ENCODE measurements at places on chromosomes 4 and X.

- peak; percentile 47 for DNase-seq
Measured at GRCh38 chrX:131812847-131813825, 210.0 kb upstream of the STK26 start.

DNA sequence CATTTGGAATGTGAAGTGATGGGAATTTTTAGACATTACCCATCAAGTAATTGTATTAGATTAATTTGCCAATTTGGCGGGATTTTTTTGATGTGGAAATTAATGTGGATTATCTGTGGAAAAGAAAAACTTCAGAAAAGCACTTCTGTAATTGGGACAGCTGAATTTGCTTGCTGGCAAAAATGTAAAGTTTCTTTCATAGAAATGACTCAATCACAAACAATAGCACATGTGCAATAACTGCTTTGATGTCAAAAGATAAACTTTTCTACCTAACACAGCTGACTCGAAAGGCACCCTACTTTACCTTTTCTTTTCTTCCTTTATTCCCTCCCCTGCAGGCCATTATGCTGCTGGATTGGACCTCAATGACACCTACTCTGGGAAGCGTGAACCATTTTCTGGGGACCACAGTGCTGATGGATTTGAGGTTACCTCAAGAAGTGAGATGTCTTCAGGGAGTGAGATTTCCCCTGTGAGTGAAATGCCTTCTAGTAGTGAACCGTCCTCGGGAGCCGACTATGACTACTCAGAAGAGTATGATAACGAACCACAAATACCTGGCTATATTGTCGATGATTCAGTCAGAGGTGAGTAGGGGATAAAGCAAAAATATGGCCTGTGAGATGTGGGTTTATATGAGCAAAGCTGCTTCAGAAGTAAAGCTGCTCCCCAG, 1.4 kb downstream of the AREG start:
- no peak for DNase-seq

GRCh38 chr4:183600189-183600685, 58.7 kb downstream of the RWDD4 start:
- DNase-seq: no peak

DNA sequence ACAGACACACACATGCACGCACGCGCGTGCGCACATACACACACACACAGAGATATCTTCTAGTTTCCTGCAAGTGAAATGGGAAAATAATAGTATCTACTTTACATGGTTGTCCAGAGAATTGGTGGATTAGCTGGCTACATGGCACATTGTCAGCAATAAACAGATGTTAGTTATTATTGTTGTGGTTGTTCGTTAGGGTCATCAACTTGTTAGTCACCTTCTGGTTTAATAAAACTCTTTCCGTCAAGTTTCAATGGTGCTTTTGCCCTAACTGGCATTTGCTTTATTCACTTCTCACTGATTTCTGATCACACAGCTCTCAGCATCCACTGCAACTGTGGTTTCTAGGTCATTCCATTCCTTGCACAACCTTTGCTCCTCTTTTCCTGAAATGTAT, 25.4 kb upstream of the RASL11B start:
- DNase-seq: no peak

- DNase-seq: no peak
Measured at GRCh38 chr4:151104621-151105020, 5.2 kb downstream of the RPS3A start.

DNA sequence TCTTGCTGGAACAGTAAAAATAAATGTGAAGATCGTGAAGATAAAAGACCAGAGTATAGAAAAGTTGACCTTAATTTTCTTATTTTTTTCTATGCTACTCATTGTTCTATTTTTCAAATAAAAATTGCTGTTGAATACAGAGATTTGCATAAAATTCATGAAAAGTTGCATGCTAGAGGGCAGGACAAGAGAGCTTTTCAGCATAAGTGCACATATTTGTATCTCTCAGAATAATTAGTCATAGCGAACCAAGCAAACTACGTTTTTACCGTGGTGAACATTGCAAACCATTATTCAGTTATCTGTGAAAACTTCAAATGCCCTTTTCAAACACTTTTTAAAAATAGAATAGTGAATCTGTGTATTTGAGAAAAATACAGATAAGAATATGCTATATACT, 26.4 kb upstream of the AFF2 start:
- no peak for DNase-seq

DNA sequence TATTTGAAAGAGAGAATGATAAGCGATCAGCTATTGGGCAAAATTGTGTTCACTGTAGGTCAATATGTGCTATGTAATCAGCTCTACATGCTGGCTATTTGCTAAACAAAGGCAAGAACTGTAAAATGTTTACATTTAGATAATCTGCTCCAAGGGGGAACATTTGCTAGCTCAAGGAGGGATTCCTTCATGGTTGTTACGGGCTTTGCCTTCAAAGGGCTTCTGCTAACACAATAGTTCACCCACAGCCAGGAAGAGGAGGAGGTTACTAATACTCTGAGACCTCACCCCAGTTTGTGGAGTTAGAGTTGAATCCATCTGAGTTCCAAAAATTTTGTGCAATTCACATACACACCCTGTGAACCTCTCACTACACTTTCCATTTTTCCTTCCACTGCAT, 107.6 kb upstream of the BMP3 start:
- no peak for DNase-seq

- DNase-seq: no peak
Measured at GRCh38 chr4:121182296-121182695, 18.2 kb upstream of the TNIP3 start.

- DNase-seq: no peak
Measured at GRCh38 chr4:37236165-37236564, 8.4 kb upstream of the NWD2 start.

DNA sequence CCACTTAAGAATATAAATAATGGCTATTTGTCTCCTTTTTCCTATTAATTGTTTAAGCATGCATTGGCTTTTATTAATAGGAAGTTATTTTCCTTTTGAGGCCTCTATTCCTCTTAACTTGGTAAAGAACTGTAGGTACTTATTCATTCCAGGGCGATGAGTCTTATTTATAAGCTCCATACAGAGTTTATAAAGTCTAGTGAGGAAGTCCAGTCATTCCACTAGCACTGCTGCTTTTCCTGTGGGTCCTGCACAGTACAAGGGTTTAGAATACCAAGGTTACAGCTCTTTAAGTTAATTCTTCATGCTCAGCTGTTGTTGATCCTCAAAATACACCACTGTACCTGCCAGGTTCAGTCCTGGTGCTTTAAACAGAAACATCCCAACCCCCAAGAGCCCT, 28.5 kb upstream of the WNK3 start:
- DNase-seq: no peak

DNA sequence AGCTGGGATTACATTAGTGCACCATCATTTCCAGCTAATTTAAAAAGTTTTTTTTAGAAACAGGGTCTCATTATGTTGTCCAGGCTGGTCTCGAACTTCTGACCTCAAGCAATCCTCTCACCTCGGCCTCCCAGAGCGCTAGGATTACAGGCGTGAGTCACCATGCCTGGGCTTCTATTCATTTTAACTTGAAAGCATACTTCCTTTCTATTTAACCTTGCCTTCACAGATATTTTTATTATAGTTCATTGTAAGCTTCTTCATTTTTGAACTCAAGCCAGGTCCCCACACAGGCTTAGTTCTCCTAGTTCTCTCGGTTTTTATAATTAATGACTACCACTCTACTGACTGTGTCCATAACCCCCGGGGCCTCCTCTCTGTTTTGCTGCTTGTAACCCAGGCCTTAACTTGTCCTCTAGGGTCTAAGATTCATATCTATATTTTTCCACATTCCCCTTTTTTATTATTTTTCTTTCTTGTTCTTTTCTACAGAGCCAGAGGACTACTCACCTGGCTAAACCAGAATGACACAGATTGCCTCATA, 50.7 kb downstream of the SNX12 start:
- no peak for DNase-seq

- DNase-seq: no peak
Measured at GRCh38 chr4:64417974-64418373, 8.7 kb upstream of the TECRL start.

DNA sequence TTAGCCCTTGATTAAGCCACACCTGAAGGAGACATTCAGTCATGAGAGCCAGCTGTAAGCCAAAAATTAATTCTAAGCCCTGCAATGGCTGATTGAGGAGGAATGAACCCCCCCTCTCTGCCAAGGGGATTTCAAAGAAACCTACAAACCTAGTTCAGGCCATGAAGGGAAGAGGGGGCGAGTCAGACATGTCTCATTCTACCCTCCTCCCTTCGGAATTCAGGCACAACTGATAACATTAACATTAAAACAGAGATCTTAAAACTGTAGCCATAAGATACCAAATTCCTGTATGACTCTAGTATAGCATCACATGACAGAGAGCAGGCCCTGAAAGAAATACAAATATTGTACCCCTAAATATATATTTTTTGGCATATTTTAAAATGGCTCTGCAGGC, 40.4 kb upstream of the AFAP1 start:
- DNase-seq: no peak

GRCh38 chr4:68082758-68083157, 46.9 kb downstream of the TMPRSS11F start:
- DNase-seq: no peak

- no peak for DNase-seq
Measured at GRCh38 chr4:123438031-123438430, 41.4 kb downstream of the SPRY1 start.

- no peak for DNase-seq
Measured at GRCh38 chr4:14920237-14920636, 82.0 kb upstream of the CPEB2 start.

Data from stimulated activated CD4-positive, alpha-beta T cell treated with anti-CD3 and anti-CD28 coated beads, Interleukin-15, amount 100 ng/mL, for 48 hours (primary cell).